PC-9 (cell line): ENCODE measurements at places on chromosomes 12 and 14. TPM values are rescaled to one million over a fixed set of nuclear protein-coding genes. Genes with fewer than 3 reads are reported as not detected.

RNASE4 gene
- 2.0 and 4.0 TPM in 2 replicates for total RNA-seq

KRT83 gene
- total RNA-seq, result 0.43 TPM in 1 of 2 replicates, not detected in the other

HCAR2 gene
- total RNA-seq, result 2.0 and 2.6 TPM in 2 replicates

BATF gene
- total RNA-seq, result 55.7 and 79.0 TPM in 2 replicates

SERPINA5 gene
- total RNA-seq, result not detected in 2 replicates
